GM04503 (cell line): ENCODE measurements at places on chromosomes 2 and 18.

- no peak for DNase-seq
These were observed 823 bp upstream of the RNU2-63P start for GRCh38 chr2:88016960-88017779.

GRCh38 chr2:142041105-142041504 lies 89.7 kb downstream of the LRP1B start:
- no peak for DNase-seq

- no peak for DNase-seq
These were observed 934 bp downstream of the MYO5B start for GRCh38 chr18:50193796-50194630.

- DNase-seq: no peak
These were observed 638.7 kb downstream of the ZEB2 start for GRCh38 chr2:143881246-143881645.

DNA sequence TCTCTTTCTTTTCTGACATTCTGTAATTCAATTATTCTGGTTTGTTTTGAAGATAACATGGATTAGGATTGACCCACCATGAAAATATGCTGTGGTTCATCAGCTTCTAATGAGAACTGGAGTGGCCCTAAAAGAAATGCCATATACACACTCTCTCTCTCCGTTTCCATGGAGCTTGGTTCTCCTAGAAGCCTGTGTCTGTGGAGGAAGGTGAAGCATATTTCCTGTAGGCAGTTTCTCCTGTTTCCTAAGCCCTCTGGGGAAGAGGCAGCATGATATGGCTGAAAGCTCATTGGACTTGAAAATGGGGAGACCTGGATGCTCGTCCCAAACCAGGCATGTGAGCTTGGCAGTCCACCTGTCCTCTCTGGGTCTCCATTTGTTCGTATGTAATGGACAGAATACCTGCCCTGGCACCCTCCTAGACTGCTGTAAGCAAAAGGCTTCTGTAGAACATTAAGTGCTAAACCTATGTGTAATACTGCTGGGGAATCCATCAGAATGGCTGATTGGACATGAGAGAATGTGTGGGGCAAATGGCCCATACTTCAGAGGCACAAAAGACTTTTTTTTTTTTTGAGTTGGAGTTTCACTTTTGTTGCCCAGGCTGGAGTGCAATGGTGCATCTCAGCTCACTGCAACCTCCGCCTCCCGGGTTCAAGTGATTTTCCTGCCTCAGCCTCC lies 75.3 kb upstream of the PPP1CB start:
- no peak for DNase-seq
